ENCODE measurements at places on chromosomes 2 and 18. TPM values are rescaled to one million over a fixed set of nuclear protein-coding genes. Genes with fewer than 3 reads are reported as not detected.
A peak's percentile ranks its signal among the peaks of the same experiment; 100 is the strongest.

- no peak for DNase-seq
Observed at GRCh38 chr2:31811482-31811881, 199.3 kb downstream of the MEMO1 start.

DNA sequence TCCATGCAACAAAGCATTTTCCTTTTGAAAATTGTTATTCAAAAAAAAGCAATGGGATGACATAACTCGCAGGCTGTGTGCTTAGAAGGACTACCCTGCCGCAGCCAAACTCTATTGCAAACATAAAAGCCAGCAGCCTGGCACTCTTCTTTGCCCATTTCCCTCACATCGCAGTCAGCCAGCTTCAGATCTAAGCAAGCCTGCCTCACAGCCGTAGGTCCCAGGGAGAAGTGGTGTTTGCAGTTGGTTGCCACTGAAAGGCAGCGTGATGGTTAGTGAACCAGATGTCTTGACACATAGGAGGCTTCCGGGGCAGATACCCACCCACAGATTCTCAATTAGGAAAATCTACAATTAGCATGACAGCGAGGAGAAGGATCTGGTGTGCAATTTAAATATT, 655.2 kb downstream of the RNF144A start:
- DNase-seq = no peak

- DNase-seq = no peak
Observed at GRCh38 chr2:65057054-65057375, 799 bp downstream of the CEP68 start.

DNA sequence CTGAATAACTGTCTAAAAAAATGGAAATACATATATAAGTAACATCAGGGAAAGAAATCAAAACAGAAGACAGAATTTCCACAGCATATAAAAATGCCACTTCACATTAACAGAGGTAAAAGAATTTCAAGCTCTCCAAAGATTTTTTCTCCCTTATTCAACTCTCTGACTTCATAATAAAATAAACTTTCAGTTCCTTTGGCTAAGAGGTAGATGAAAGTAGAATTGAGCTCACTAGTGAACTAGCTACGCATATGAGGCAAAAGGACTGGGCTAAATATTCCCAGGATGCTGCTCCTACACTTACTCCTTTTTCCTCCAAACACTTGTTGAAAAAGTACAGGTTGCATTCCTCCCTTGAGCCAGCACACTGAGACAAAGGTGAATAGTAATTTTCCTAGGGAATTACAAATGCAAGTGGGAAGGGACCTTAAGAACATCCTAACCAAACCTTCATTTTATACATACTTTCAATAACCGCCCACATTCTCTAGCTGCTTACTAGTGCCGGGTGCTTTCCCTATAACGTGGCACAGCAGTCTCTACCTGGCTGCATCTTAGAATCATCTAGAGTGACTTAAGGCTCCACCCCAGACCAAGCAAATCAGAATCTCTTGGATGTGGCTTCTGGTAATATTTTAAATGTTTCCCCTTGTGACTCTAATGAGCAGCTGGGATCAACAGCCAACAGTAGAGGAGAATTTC, 136.6 kb downstream of the MTCL1 start:
- no peak for DNase-seq

GRCh38 chr2:34547900-34548299, 948.8 kb upstream of the FAM98A start:
- no peak for DNase-seq

Gene CFAP210
- not detected for total RNA-seq

Gene MTIF2
- 33.5 TPM for total RNA-seq

GRCh38 chr2:178271629-178272333, 77.5 kb downstream of the OSBPL6 start:
- peak; percentile 25 for DNase-seq

GRCh38 chr2:219625179-219625578, 2.3 kb upstream of the SLC4A3 start:
- no peak for DNase-seq

GRCh38 chr2:240962300-240963064, 35.9 kb upstream of the SNED1 start:
- DNase-seq = no peak

DNA sequence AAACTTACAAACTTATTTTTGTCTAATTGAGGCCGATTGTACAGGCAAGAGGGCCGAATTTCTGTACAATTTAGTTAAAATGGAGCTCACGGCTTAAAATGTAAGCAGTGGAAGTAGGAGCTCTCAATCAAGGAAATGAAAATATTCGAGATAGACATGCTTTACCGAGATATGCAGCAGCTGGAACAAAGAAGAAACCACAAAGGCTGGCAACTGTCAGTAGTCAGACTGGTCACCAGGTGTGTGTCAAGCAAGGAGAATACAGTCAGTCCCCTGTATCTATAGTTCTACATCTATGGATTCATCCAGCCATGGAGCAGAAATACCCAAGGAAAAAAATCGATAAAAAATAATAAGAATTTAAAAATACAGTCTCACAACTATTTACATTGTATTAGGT, 122.6 kb downstream of the WDSUB1 start:
- DNase-seq = no peak

- no peak for DNase-seq
Observed at GRCh38 chr2:38146907-38147307, 71.0 kb upstream of the CYP1B1 start.

GRCh38 chr2:138249207-138249606, 252.4 kb upstream of the SPOPL start:
- no peak for DNase-seq

Gene MYL12B
- total RNA-seq = 317 TPM

Gene LYG2
- not detected for total RNA-seq

GRCh38 chr2:42568401-42569115, at the start of gene MTA3:
MTA3 (plus strand) TSS chr2:42568632; CDS start chr2:42568746, 114 bp downstream.
- DNase-seq = peak; percentile 75

DNA sequence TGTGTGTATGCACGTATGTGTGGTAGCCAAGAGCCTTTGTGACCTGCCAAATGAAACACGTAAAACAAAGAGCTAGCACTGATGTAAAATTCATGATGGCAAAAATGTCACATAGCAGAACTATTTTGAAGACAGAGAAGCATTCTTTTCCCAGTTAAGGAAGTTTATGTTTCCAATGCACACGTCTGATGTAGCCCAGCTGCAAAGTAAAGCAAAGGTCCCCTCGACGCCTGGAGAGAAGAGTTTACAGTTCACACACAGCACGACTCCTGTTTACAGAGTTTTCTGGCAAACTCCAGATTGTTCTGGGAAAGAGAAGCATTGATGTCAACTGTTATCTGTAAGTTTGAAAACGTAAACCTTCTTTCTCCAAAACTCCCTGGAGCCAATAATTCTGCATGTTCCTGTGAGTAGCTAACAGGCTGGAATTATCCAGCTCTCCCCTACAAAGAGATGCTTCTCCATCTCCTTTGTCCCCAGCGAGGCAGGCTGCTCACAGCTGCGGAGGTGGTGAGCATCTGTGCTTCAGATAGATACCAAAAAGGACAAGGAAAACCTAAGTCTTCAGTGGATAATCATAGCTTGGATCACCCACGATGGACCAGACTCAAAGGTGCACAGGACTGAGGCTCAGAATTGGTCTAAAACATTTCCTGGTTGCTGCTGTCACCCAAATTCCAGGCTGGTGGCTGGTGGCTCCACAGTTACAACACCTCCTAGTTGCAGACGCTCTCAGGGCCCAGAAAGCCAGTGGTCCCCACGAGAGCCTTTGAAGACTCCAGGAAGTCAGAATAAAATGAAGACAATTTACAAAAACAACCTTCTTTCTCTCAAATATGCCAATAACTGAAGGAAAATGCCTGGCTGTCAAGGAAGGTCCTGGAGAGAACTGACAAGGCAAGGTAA, 87.4 kb downstream of the COL6A3 start:
- DNase-seq = no peak

Gene MYO5B
- total RNA-seq = 179 TPM

- DNase-seq = no peak
Observed at GRCh38 chr2:82959727-82960126, 1499.4 kb downstream of the SUCLG1 start.

DNA sequence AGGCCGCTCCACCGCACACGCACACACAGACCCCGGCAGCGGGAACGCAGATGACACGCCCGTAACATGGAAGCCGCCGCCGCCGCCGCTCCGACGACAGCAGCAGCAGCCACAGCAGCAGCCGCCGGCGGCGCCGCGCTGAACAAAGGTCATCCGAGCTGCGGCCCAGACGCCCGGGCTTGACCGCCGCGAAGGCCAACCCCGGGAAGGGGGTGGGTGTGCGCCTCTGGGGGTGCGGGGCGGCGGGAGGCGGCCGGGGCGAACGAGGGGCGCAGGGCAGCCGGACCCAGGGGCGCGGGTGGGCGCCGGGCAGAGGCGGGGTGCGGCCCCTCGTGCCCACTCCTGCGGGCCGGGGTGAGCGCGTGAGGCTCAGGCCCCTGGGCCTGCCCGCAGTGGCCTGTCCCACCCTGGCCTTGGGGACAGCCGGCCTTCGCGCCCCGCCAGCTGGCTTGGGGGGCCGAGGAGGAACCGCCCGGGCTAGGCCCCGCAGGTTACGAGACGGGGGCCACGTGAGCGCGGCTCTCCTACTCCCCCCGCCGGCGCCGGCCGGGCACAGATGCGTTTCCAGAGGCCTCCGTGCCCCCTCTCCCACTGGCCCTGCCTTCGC, 1.0 kb upstream of the ZNF532 start:
- peak; percentile 76 for DNase-seq
